ENCODE measurements at places on chromosomes 2 and 18.

- DNase-seq = no peak
Measured at GRCh38 chr2:237170020-237170419, 84.3 kb downstream of the COPS8 start.

GRCh38 chr2:10326151-10326616 lies 23.5 kb downstream of the HPCAL1 start:
- DNase-seq = no peak

DNA sequence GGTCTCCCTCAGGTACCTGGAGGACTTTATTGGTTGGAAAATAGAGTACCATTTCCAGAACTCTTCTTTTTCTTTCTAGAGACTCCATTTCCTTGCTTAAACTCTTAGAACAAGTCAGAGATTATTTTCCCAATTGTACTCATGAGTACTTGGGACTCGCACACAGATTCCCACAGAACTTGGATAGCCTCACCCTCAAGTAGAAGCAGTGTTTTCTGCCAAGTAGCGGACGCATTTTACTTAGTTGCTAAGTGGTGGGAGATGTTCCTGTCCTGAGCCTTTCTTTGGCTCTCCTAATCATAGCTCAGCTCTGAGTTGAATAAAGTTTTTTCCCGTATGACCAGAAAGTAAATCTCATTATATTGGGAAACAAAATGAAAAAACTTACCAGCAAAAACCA lies 17.2 kb downstream of the SLC30A3 start:
- DNase-seq = no peak

- DNase-seq = no peak
Measured at GRCh38 chr2:235727174-235727573, 233.3 kb downstream of the AGAP1 start.

GRCh38 chr2:56250153-56250729 lies 66.5 kb downstream of the CCDC85A start:
- no peak for DNase-seq

GRCh38 chr18:24428709-24429108 lies 2.2 kb downstream of the IMPACT start:
- no peak for DNase-seq

GRCh38 chr2:95738301-95738700 lies 146.5 kb downstream of the TRIM43 start:
- no peak for DNase-seq

DNA sequence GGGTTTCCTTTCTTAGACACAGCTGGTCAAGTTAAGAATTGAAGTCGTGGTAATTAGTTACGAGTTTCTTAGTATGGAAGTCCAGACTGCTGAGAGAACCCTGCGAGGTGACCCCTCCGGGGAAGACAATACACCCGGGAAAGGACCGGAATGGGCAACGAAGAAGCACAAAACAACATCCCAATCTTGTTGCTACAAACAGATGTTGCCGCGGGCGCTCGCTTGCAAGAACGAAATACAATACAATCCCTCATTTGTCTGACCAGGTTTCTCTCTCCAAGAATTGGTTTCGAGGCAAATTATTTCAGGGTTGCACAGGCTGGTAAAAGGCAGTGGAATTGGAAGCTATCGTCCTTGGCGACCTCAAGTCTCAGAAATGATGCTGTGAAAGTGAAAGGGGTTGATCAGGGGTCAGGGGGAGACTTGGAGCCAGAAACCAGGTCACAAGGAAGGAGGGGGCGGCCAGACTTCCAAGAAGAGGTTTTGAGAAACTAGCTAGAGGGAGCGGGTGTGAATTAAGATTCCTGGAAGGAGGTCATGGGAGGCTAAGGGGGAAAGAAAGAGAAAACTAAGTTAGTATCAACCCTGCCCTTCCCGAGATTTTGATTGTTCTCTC lies 401.9 kb downstream of the HRH4 start:
- DNase-seq = no peak

DNA sequence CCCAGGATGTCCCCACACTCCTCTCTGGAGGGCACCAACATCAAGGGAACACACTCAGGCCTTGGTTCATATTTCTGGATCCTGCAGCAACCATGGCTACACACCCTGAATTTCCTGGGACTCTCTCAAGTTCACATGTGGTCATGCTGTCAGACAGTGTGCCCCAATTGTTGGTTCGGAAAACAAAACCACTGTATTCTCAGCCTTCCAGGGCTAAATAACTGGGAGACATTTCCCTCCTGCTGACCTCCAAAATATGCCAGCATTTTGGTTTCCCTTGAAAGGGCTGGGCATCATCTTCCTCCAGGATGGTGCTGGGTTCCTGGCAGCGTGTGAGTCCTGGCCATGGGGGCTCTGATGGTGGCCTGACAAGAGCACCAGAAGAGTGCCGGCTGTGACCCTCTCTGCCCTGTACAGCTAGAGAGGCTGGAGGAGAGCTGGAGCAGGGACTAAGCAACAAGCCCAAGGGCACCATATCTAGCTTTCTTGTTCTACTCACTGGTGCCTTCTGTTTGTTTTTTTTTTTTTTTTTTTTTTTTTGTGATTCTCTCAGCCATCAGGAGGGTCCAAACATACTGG lies 37.5 kb upstream of the WIPF1 start:
- DNase-seq = no peak

- DNase-seq = no peak
Measured at GRCh38 chr2:217790195-217790594, 212.6 kb downstream of the TNS1 start.

DNA sequence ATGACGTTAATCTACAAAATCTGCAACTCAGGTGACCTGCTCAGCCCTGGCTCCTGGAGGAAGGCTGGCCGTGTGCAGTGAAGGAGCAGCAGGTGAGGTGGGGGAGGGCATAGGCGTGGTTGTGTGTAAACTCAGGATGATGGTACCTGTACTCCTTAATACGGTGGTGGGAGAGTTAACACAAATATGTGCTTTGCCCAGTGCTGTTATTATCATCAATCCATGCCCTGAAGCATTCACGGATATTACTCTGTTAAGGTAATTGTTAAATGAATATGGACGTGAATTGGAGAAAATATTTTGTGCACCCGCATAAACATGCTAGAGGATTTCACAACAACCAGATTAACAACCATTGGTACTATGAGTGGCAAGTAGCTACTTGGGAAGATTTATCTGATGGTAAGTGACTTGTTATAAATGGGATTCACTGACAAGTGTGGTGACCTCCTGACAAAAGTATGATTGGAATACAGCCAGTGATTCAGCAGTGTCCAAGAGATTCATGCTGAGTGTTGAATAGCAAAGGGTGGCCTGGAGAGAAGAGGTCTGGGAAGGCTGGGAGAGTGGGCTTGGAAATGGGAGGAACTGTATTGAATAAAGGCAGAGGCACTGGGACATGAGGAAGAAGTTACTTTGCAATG lies 194.1 kb downstream of the TPGS2 start:
- no peak for DNase-seq

- no peak for DNase-seq
Measured at GRCh38 chr2:72669121-72669520, 156.7 kb downstream of the EXOC6B start.

DNA sequence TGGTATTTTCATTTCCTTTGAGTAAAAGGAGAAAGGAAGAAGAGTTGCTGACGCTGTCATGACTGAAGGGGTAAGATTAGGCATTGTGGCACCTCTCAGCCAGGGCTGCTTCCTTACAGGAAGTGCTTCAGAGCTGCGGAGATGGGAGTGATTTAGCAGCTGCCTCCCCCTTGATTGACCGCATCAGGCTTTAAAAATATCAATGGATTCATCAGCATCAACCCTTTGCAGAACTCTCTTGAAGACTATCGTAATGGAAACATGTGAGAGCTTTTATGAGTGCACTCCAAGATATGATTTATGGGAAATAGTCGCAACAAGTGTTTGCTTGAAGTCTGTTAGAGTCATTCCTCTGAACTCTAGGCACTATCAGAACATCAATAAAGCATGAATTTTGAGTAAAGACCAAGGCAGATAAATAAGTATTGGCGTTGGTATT lies 141.1 kb downstream of the CSRNP3 start:
- no peak for DNase-seq

- no peak for DNase-seq
Measured at GRCh38 chr2:13193075-13193474, 476.3 kb downstream of the TRIB2 start.

GRCh38 chr2:207483066-207483465 lies 46.7 kb upstream of the CREB1 start:
- DNase-seq = no peak
